ENCODE measurements at places on chromosomes 5 and 9.

GRCh38 chr5:172642486-172642885 is 1.4 kb downstream of the NEURL1B start:
- no peak for DNase-seq

DNA sequence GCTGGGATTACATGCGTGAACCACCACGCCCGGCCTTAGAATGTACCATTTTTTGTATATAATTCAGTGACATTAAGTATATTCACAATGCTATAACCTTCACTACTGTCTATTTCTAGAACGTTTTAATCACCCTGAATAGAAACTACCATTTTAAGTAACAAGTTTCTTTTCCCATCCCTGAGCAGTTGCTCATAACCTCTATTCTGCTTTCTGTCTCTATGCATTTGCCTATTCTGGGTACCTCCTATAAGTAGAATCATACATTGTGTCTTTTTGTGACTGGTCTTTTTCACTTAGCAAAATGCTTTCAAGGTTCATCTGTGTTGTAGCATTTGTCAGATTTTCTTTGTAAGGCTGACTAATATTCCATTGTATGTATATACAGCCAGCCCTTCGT is 39.9 kb downstream of the DDX46 start:
- DNase-seq, result no peak

- no peak for DNase-seq
These were observed 216.2 kb downstream of the MED10 start for GRCh38 chr5:6162175-6162574.

- DNase-seq, result no peak
These were observed 47.6 kb upstream of the SHOC1 start for GRCh38 chr9:111842313-111842712.

GRCh38 chr9:109086221-109086620 is 33.5 kb downstream of the TMEM245 start:
- DNase-seq, result no peak

DNA sequence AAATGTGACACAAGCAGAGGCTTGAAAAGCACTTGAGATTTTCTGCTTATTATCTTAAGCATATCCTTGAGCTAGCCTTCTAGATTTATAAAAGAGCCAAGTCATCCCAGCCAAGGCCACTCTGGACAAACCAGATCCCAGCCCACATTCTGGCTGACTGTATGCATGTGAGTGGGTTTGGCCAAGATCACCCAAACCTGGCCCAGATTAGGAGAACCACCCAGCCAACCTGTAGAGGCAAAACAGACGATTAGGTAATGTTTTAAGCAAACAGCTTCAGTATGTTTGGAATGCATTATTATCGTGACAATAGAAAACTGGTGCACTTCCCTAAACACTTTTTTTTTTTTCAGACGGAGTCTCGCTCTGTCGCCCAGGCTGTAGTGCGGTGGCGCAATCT is 151.9 kb downstream of the SPATA31D1 start:
- DNase-seq, result no peak

DNA sequence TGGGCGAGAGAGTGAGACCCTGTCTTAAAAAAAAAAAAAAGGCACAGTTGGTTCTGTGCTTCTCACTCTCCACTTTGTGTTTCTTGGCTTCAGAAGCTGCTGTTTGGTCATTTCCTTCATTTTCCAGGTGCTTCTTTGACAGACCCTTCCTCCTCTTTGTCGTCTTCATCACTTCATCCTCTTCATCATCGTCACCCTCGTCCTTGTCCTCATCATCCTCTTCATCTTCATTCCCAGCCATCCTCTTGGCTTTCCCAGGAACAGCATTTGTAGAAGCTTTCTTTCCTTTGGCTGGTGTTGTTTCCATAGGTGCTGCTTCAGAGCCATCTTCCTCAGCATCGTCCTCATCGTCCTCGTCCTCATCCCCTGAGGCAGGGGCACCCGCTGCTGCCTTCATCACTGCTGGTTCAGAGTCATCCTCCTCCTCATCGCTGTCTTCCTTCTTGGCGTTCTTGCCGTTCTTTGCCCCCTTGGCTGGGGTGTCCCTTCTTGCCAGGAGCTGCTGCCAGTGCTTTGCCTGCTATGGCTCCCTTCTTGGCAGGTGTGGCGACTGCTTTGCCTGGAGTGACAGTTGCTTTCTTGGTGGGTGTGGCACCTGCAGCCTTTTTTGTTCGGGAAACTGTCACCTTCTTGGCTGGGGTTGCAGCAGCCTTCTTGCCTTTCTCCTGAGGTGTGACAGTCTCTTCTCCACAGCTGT is 7.1 kb downstream of the RABL6 start:
- no peak for DNase-seq

GRCh38 chr5:61052882-61053281 is 107.9 kb downstream of the NDUFAF2 start:
- DNase-seq, result peak; percentile 86

DNA sequence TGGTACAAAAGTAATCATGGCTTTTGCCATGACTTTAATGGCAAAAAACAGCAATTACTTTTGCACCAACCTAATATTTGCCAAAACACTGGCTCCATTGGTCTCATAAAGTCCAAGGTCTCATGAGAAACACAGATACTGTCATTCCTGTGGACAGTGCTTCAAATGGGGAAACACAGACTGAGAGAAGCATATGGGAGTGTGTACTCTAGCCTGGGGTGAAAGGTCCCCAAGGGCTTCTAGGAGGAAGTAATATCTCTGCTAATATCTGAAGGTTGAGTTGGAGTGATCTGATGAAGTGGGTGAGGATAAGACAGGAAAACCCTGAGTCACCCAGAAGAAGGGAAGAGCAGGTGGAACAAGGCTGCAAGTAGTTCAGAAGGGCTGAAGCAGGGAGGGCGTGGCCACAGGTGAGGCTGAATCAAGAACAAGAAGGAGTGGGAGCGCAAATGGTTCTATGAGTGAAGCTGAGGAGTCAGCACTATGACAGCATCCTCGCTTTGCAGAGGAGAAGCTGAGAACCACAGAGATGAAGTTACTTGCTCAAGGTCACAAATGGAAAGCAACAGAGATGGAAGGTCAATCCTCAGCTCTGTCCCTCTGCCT is 164.1 kb downstream of the ASTN2 start:
- DNase-seq, result no peak

GRCh38 chr5:178457471-178457870 is 132.7 kb downstream of the COL23A1 start:
- no peak for DNase-seq

DNA sequence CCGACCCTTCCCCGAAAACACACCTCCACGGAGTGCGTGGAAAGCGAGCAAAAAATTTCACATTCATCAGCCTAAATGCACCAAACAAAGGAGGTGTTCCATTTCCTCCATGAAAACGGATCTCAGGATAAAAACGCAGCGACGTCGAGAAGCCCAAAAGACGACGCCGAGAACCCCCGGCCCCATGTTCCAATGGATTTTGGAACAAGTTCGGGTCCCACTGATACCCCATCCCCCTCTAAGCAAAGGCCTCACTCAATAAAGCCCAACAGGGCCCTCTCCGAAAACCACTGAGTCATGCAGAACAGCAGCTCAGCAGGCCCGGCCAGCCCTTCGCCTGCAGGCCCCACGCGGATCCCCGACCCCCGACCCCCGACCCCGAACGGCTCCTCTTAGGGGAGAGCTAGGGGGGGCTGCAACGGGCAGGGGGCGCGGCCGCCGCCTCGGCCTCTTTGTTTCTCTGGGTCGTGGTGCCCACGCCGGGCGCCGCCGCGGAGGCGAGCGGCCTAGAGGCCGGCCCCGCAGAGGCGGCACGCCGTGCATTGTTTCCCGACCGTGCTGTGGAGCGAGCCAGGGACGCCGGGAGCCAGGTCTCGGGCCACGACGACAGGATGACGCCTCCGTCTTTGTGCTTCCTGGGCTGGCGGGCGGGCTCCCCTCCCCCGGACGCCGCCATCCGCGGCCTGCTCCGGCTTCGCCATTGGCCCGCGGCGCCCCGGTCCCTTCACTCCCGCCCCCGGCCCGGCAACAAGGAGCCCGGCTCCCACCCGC is 915 bp downstream of the ZFAND5 start:
- DNase-seq, result no peak

GRCh38 chr9:121156263-121156731 is 45.4 kb downstream of the RAB14 start:
- DNase-seq, result peak; percentile 29

DNA sequence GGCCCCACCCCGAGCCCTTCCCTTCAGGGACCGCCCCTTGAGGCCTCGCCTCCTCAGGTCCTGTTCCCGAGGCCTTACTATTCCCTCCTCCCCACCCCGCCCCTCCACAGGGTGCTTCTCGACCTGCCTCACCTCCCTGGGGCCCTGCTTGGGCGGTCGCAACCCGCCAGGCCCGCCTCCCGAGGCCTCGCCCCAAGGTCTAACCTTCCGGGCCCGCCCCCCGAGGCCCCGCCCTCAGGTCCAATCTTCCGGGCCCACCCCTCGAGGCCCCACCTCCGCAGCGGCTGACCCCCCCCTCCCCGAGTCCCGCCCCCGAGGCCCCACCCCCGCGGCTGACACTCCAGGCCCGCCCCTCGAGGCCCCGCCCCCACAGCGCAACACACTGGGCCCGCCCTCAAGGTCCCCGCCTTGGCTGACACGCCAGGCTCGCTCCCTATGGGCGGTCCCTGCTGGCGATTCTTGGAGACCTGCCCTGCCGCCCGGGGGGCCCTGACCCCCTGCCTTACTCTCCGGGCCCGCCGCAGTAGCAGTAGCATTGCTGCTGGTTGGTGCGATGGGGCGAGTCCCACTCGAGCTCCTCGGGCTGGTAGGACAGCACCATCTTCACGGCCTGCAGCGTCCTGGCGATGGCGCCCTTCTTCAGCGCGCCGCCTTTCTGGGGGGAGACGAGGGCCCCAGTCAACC is 8.2 kb downstream of the PHF19 start:
- DNase-seq, result peak; percentile 90

- DNase-seq, result no peak
These were observed 1.4 kb downstream of the STING1 start for GRCh38 chr5:139481122-139481533.

GRCh38 chr9:128862401-128862851 is 19.3 kb downstream of the KYAT1 start:
- no peak for DNase-seq

DNA sequence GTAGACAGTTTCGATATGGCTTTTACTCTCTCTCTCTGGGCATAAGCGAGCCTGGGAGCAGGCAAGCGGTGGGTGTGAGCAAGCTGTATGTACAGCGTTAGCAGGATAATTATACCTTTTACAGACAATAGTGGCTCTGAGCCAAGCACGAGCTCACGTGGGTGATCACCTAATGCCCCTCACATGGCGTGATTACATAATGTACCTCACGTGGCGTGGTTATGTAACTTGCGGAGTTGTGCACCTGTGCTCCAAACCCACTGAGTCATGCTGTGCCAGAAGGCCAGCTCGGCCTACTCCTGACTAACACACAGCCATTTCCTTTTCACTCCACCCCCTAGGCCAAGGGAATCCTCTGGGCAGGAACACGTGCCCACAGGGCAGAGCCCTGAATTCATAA is 797.2 kb downstream of the EFNA5 start:
- DNase-seq, result no peak

- no peak for DNase-seq
These were observed 449.9 kb downstream of the PRELID2 start for GRCh38 chr5:145385276-145385675.

DNA sequence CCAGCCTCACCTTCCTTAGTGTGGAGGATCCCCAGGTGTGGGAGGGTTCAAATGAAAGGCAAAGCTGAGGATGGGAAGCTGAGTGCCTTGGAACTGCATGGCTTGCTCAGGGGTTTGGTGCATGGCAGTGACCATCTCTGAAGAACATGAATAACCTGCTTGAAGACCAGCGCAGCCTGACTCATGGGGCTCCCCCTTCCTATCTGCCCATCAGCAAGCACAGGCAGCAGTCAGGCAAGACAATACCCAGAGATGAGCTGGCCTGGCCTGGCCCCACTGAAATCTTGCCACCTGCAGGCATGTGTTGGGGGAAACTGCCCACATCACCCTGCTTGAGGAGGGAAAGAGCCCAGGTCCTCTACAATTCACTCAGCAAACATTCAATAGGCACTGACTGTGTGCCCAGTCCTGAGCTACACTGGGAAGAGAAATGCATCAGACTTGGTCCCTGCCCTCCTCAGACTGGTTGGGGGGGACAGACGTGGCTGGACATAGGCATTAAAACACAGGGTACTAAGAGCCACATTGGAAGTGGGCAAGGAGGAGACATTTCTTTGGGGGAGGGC is 105.0 kb upstream of the ALDH1B1 start:
- DNase-seq, result no peak

DNA sequence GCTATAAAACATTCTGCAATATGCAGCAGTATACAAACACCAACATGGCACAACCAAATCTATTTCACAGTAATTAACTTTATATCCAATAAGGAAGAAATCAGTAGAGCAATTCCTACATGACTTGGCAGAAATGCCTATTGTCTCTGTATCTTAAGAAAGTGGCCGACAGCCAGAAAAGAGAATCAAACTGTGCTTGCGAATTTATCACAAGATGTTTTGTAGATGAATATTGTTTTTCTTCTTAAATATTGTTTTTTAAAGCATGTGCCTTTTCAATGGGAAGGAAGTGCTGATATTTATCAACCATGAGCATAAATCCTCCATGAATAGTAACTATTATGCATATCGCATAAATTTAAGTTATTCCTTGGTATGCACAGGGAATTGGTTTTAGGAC is 501.7 kb upstream of the DMAC1 start:
- no peak for DNase-seq

GRCh38 chr5:101942321-101942882 is 353.7 kb downstream of the SLCO4C1 start:
- peak; percentile 6 for DNase-seq

DNA sequence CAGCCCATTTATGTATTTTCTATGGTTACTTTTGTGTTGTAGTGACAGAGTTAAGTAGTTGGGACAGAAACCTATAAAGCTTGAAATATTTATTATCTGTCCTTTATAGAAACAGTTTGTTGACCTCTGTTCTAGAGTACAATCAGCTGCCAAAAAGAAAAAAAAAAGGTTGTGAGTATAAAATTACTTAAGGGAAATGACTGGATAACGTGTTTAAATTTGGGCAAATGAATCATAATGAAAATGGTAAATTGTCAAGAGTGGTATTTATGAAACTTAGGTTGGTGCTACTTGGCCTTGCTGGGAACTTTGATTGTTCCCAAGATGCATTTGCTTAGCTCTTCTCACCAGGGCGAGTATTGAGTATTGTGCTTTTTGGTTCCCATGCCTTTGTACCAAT is 70.2 kb upstream of the IL6ST start:
- no peak for DNase-seq

DNA sequence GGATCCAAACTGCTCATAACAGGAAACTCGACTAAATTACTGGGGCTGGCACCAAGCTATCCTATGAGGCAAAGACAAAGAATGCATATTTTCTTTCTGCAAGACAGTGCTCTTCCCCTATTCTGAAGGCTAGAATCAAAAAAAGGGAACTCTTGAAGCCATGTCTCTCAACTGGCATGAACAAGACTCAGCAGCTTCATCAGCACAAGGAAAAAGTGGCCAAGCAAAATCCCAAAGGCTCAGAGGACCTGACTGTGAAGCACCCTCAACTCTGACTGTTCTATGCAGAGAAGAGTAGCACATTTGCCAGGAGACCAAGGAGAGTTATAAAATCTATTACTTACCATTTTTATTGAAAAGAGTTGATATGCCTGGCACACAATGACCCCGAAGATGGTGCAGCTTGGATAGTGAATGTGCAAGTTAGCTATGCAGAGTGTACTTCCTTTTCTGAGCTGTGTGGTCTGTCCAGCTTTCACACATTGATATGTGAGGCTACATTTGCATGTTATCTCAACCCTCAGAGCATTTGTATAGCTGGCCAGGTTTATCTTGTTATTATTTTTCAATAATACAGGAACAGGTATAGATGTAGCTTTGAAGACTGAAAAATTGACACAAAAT is 51.0 kb upstream of the FYB1 start:
- DNase-seq, result no peak

GRCh38 chr5:150443242-150444075 is 6.1 kb downstream of the RPS14 start:
- DNase-seq, result no peak
